NCI-H510A (cell line): ENCODE measurements at places on chromosomes 6 and 20.

GRCh38 chr20:39268981-39269461 lies 306.9 kb downstream of the DHX35 start:
- no peak for DNase-seq

DNA sequence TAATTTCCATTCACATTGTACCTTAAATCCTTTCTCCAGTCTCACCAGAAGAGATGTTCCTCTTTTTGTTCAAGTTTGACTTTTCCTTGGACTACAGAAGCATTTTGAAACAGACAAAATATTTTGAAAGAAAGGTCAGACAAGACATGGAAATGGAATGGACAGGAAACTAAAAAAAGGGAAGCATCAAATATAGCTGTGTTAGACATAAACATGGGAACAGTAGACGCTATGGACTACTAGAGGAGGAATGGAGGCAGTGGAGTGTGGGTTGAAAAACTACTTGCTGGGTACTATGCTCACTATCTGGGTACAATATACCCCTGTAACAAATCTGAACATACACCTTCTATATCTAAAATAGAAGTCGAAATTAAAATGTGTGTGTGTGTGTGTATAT lies 4.1 kb upstream of the FAM135A start:
- no peak for DNase-seq

DNA sequence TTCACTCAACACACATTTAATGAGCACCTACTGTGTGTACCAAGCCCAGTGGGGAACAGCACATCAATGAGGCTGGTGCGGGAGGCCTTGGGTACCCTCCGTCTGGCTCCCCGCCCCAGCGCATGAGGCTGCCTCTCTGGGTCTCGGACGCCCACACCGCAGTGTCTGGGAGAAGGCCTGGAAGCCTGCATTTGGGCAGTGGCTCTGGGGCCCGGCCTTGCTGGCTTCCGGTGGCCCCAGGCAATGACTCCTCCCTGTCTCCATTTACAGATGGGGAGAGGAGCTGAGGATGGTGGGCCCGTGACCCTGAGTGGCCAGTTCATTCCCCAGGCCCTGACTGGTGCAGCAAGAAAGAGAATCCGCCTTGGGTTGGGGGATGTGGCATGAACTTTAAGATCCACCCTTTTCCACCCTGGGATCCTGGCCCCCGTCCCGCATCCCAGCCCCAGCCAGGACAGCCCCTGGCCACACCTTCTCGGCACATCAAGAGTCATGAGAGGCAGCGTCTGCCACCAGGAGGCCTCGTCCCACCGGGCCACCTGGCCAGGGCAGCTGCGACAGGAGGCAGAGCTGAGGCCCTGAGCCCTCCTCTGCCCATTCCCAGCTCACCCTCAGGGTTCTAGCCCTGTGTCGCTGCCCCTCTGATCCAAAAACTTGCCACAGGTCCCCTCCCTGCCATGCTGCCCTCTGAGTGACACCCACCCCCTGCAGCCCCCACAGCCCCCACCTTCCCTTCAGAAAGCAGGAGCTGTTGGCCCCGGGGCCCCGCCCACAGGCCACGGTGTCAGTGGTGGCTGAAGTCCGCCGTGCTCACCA lies 17.5 kb upstream of the MRGBP start:
- no peak for DNase-seq

DNA sequence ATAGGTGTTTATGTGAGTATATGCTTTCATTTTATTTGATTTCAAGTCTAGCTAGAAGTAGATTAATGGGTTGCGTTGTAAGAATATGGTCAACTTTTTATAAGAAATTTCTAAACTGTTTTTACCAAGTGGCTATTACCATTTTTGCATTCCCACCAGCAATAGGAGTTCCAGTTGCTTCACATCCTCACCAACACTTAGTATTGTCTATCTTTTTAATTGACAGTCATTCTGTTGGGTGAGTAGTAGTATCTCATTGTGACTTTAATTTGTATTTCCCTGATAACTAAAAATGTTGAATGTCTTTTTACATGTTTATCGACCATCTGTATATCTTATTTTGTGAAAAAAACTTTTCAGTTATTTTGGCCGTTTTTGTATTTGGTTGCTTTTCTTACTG lies 135.3 kb downstream of the AKAP7 start:
- no peak for DNase-seq

- no peak for DNase-seq
Observed at GRCh38 chr20:6007529-6008103, 46.2 kb downstream of the LRRN4 start.

- DNase-seq = no peak
Observed at GRCh38 chr20:5153612-5154542, 27.1 kb downstream of the CDS2 start.

DNA sequence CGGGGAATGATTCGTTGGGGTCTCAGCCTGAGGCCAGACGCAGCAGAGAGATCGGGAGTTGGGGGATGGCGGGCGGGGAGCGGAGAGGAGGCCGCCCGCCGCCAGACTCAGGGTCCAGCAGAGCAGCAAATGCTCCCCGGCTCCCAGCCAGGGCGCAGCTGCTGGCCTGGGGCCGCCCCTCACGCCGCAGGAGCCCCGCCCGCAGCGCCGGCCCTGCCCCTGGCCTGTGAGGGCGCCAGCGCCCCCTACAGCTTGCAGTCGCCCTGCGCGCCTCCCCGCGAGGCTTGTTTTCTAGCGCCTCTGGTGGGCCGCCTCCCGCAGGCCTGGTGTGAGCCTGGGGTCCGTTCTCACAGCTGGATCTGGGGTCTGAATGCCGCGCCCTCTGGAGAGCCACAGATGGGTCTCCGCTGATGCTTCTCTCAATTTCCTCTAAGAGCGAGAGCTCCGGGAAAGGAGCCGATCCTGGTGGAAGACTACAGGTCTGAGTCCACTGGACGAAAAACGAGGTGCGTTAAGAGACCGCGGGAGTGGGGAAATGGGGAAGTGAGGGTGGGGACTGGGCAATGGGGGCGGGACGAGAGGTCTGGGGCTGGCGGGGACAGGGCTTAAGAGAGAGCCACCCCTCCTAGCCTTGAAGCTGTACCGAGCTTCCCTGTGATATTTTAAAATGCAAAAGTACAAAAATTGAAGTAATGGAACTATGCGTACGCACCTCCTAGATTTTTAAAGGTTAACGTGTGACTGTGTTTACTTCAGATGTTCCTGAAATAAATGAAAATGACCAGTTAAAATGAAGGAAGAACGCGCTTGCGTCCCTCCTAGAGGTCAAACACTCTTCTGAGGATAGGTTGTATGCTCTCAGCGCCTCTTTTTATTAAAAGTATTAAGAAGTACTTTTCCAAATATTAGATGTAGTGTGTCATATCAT lies 30.1 kb downstream of the TRIM38 start:
- peak; percentile 78 for DNase-seq

- DNase-seq = no peak
Observed at GRCh38 chr6:11865680-11866300, 87.2 kb upstream of the ADTRP start.

DNA sequence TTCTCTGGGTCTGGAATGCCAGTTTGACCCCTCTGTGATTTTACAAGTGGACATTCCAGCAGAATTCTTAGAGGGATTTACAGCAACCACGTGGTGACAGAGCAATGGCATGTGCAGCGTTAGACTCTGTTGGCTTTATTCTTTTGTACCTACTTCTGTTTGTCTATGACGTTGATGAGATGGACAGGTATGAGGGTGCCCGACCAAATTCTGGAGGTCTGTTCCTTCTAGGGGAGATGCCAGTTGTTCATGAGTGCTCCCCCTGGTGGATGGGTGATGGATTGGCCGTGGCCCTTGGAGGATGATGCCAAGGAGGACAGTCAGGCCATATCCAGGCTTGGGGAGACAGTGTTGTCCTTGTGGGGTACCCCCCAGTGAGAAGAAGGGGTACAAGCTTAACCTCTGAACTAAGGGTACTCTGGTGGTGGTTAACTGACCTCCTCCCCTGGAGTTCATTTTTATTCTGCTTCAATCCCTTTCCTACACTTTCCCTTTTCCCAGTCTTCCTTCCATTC lies 198.6 kb downstream of the DTNBP1 start:
- DNase-seq = no peak

DNA sequence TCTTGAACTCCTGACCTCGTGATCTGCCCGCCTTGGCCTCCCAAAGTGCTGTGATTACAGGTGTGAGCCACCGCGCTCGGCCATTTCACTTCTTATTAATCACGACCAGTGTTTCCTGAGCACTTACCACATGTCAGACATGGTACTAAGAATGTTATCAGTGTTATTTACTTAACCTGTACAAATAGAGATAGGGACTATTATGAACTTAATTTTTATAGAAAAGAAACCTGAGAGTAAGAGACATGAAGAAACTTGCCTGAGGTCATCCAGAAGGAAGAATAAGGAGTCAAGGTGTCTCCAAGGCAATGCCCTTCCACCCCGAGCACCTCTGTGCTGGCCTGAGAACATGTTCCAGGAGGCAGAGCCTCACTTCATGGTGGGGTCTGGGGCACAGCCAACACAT lies 29.3 kb upstream of the EZR start:
- no peak for DNase-seq

GRCh38 chr6:33298773-33299236 lies at the start of gene RGL2:
TSS of gene RGL2 (minus strand) at chr6:33298942. CDS start at chr6:33298610, 332 bp downstream.
- peak; percentile 56 for DNase-seq

- no peak for DNase-seq
Observed at GRCh38 chr20:35837577-35838195, 65.9 kb downstream of the PHF20 start.

GRCh38 chr6:150881911-150882481 lies 16.5 kb downstream of the MTHFD1L start:
- DNase-seq = no peak

DNA sequence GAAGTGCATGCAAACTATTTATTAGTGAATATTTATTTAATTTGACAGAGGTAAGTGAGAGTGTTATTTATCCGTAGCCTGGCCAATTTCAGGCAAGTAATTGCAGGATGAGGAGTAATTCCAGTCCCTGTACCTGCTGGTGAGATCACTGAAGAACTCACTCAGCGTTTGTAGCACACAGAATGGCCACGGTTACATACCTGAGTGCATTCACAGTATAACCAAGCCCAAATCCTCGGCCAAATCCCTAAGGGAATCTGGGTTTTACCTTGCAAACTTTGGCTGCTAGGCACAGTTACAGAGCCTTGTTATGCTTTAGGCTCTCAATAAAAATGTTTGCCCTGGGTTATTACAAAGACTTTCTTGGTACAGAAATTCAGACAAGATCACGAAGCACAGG lies 93.3 kb downstream of the KCNQ5 start:
- no peak for DNase-seq

GRCh38 chr6:151307501-151307900 lies 67.7 kb downstream of the AKAP12 start:
- no peak for DNase-seq

- DNase-seq = no peak
Observed at GRCh38 chr20:15882553-15882952, 690.7 kb downstream of the KIF16B start.

- DNase-seq = no peak
Observed at GRCh38 chr20:37392441-37393195, 46.7 kb downstream of the SRC start.

DNA sequence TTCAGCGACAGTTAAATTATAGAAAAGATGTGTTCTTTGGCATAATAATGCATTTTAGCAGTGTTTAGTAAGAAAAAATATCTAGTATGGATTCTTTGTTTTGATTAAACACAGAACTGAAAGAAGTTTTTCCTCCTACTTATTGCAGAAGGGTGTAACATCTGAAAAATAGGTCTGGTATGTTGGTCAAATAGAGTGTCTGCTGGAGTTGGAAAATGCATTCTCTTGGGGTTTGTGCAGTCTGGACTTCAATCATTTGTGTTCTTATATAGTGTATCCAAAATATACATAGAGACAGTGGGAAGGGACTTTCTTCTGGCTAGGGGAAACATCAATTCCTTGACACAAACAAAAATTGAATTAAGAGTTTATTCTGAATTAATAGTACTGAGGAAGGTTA lies 132.4 kb upstream of the MAN1A1 start:
- DNase-seq = no peak

DNA sequence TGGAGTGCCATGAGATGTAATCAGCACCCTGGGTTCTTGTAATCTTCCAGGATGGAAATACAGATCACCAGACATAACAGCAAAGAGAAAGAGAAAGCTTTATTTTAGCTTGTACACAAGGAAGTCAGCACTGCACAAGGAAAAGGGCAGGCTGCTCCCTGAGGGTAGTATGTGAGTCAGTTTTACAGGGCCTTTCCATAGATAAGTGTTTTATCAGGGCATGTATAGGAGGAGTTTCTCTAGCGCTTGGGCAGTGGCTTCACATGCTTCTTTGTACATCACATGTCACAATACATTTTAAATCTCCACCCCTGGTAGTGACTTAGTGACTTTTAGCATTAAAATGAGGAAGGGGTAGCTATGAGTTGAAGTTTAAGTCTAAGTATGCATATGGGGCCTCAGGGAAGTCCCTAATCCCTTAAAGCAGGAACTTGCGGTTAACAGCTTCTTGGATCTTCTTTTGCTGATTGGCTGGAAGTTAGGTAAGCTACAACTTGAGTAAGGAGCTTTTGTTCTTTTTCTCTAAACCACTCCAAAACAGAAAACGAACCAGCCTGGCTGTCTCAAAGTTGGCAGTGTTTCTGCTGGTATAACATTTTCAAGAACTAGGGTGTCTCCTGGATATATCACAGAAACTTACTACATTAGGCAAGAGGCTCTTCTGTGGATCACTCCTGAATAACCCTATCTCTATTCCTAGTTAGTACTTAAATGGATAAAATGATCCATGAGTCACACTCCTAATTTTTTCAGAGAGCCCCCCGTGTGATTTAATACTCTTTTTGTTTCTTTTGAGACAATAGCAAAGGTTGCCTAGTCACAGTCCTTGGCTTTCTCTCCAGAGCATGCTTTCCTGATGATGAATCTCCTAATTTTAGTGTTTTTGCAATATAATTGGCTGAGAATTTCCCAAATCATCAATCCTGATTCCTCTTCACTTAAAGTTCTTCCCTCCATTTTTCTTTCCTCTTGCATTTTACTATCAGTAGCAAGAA lies 60.2 kb downstream of the MRAP2 start:
- DNase-seq = no peak

DNA sequence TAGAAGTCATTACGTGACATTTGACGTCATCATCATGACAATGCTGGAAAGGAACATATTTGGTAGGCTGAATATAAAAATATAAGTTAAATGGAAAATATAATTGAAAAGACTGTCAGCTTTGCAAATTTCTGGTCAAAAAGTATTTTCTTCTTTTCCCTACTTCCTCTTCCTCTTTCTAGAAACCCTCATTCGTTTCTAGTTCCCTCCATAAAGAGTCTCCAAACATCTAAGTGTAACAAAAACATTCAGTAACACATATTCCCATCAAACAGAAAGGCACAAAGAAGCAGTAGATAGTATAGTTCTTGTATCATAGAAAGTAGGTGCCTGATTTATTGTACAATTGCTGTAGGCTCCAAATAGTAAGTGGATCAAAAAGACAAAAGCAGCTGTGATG lies 150.8 kb upstream of the FAM83B start:
- DNase-seq = no peak
